ENCODE measurements at places on chromosomes 5 and 9.

GRCh38 chr9:133558191-133559126 is 24.0 kb downstream of the ADAMTSL2 start:
- DNase-seq, result no peak

DNA sequence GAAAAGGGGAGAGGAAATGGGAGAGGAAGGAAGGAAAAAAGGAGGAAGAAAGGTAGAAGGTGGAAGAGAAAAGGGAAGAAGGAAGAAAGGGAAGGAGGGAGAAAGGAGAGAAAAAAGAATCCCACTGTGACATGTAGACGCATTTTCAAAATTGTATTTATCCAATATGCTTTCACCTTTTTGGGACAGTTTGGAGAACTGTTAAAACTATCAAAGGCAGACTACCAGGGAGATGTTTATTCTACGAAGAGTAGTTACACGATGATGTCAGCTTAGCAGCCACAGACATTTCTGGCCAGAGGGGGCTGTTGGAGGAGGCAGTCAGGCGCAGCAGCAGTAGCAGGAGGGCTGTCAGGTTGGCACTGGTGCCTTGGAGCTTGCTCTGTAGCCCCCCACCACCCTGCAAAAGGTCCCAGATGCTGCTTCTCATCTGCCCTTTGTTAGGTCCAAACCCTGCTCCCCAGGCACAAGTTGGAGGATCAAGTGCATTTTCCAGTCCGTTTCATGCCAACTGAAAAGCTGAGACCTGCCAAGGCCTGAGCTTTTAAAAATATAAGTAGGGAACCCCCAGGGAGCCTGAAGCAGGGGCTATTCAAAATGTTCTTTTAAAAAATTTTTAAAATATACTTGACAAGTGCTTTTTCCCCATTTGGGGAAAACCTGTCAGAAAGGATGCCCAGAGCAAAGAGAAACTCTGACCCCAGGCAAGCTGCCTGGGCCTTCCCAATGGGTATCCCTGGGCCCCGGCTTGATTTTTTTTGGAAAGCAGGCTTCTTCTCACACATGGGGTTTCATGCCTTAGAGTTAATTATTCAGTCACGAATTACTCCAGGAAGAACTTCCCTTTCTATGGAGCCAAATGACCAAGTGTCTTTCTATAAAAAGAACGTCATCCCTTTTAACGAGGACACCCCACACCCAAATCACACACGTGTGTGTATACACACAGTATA is 203.3 kb downstream of the SLIT3 start:
- DNase-seq, result no peak

DNA sequence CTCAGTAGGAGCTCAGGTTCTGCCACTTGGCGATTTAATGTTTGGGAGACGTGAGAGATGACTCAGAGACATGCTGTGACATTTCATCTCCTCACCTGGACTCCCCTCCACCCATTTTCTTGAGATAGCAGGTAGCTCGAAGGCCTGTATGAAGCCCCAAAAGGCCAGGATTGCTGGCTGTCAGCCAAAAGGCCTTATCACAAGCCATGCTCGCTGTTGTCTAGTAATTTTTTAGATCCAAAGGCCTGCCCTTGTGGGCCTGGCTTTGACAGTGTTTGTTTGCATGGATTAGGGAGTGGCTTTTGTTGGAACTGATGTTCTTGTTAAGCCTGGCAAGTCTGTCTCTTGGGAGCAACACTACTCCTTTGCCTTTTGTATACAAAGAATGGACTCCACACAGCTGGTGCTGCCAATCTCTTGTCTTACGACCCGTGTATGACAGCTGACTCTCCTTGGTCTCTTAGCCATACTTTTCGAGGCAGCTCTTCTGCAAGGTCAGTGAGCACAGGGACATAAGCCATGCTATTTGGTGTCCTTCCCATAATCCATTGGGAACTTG is 22.7 kb downstream of the CAVIN4 start:
- peak; percentile 38 for DNase-seq

- no peak for DNase-seq
These were observed 875 bp downstream of the ACO1 start for GRCh38 chr9:32385152-32385884.

- no peak for DNase-seq
These were observed 84.9 kb downstream of the VAV2 start for GRCh38 chr9:133906932-133907910.

Measured in NCI-H2107 (cell line).